ENCODE measurements at places on chromosomes 13 and 19. TPM values are rescaled to one million over a fixed set of nuclear protein-coding genes. Genes with fewer than 3 reads are reported as not detected.

DNA sequence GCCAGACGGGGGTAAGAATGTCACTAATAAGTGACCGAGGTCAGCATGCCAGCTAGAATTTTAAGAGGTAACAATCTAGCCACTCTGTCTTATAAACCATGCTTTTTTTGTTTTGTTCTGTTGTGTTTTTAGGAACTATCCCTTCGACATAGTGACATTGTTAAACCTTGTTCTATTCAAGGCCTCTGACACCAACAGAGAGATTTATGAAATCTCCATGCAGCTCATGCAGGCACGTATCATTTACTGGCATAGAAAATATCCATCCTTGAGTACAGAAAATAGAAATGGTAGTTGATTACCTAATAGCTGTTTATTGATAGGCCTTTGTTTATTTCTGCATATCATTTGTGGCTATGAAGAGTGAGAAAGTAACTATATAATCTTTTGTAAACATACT is 113.4 kb downstream of the ZAR1L start:
- no peak for DNase-seq

DNA sequence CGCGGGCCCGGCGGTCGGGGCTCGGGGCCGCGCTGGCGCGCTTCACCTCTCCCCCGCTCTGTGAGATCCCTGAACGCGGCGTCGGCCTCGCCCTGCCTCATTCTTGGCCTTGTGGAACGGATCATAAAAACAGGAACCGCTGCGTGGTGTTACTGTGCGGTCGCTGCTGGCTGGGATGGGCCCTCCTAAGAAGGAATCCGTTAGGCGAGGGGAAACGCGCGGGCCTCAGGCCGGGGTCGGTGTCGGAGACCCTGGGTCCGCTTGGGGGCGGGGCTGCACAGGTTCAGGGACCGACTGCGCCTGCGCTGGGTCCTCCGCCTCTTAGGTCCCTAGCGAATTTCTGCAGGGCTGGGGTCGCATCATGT is 381 bp downstream of the CKAP2 start:
- DNase-seq, result peak; percentile 95

GRCh38 chr13:109769275-109769674 is 17.1 kb downstream of the IRS2 start:
- no peak for DNase-seq

GRCh38 chr13:113162783-113163685 is 4.6 kb downstream of the PROZ start:
- DNase-seq, result peak; percentile 66

- DNase-seq, result no peak
These were observed 89.6 kb upstream of the TNFSF11 start for GRCh38 chr13:42484386-42484785.

SLC7A10 gene
- total RNA-seq, result 1.5 TPM

CPAMD8 gene
- 19.7 TPM for total RNA-seq

CDX2 gene
- not detected for total RNA-seq

GPR18 gene
- total RNA-seq, result not detected

Measured in endodermal cell (in vitro differentiated cells).